ENCODE measurements at places on chromosomes 12 and 14. TPM values are rescaled to one million over a fixed set of nuclear protein-coding genes. Genes with fewer than 3 reads are reported as not detected.

Gene EXOC3L4
- 0.10 TPM for total RNA-seq

Gene WDHD1
- total RNA-seq: 8.3 TPM

Gene CREBL2
- total RNA-seq: 15.1 TPM

Gene SMCO2
- not detected for total RNA-seq

Gene VRTN
- not detected for total RNA-seq

Gene ADAM21
- total RNA-seq: 0.31 TPM

Gene WNT1
- total RNA-seq: not detected

Gene ZNF384
- total RNA-seq: 34.5 TPM

Gene GSKIP
- 20.1 TPM for total RNA-seq

Gene CLEC4C
- total RNA-seq: not detected

Gene OLR1
- total RNA-seq: not detected

Gene GALNT9
- total RNA-seq: 0.75 TPM

Gene NFE2
- 14.9 TPM for total RNA-seq

Gene C14orf39
- not detected for total RNA-seq

Gene OR4E2
- not detected for total RNA-seq

Gene NR4A1
- 11.8 TPM for total RNA-seq

Gene RHEBL1
- total RNA-seq: not detected

Gene OR6C68
- total RNA-seq: not detected

Gene PHLDA1
- 15.6 TPM for total RNA-seq

Gene RPS29
- 4,058 TPM for total RNA-seq

Gene INHBC
- 0.14 TPM for total RNA-seq

Gene TAS2R13
- 5.1 TPM for total RNA-seq

Gene ARHGEF25
- total RNA-seq: 16.1 TPM

Gene PAPOLA
- total RNA-seq: 205 TPM

Gene TRPV4
- 0.21 TPM for total RNA-seq

Gene FBXO21
- 40.7 TPM for total RNA-seq

Gene CELA1
- not detected for total RNA-seq

Gene PLEKHD1
- total RNA-seq: 1.1 TPM

Gene RAPGEF3
- 6.0 TPM for total RNA-seq

Gene SLC7A8
- 3.8 TPM for total RNA-seq

Gene KRT71
- not detected for total RNA-seq

Gene DLK1
- 66.0 TPM for total RNA-seq

Gene ARHGEF40
- 21.9 TPM for total RNA-seq

Gene GSC
- 1.0 TPM for total RNA-seq

Gene DBX2
- 0.09 TPM for total RNA-seq

Gene HOXC13
- 0.13 TPM for total RNA-seq

Gene NCKAP5L
- total RNA-seq: 19.5 TPM

Gene TAS2R30
- 15.9 TPM for total RNA-seq

Gene KRT2
- not detected for total RNA-seq

Gene RAD9B
- 0.36 TPM for total RNA-seq

Gene GDF11
- total RNA-seq: 10.2 TPM

Gene LHX5
- 0.38 TPM for total RNA-seq

Gene PIGH
- 37.4 TPM for total RNA-seq

Gene SPIC
- total RNA-seq: 0.66 TPM

Gene MORN3
- total RNA-seq: 0.41 TPM

Gene TAMALIN
- total RNA-seq: 3.8 TPM

Gene C12orf56
- total RNA-seq: not detected

Gene HOXC9
- 21.2 TPM for total RNA-seq

Gene CACNA1C
- total RNA-seq: 4.6 TPM

Gene ACOT6
- total RNA-seq: 0.63 TPM

Gene FGF6
- 1.4 TPM for total RNA-seq

Gene SLC41A2
- total RNA-seq: 45.1 TPM
